ENCODE measurements at places on chromosomes 12 and 14.

GRCh38 chr12:100266585-100266834, 369 bp downstream of the DEPDC4 start:
- DNase-seq: no peak

DNA sequence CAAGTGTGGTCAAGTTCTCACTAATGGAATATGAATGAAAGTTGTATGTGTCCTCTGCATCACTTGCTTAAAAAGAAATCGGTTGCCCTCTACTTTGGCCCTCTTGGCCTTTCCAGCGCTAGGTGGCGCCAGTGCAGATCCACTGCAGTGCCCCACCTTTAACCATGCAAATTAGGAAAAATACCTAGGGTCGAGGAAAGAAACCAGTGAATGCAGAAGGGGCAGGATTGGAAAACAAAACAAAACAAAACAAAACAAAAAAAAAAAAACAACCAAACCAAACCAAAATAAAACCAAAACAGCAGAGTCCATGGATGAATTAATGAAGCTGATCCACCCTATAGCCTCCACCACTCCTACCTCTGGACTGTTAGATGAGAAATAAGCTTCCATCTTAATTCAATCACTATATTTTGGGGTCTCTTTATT, 12.9 kb upstream of the NEMF start:
- DNase-seq: peak; percentile 71

- no peak for DNase-seq
These were observed 125.7 kb downstream of the CRADD start for GRCh38 chr12:93802698-93803423.

- DNase-seq: no peak
These were observed 12.0 kb upstream of the SLC2A14 start for GRCh38 chr12:7884689-7885088.

DNA sequence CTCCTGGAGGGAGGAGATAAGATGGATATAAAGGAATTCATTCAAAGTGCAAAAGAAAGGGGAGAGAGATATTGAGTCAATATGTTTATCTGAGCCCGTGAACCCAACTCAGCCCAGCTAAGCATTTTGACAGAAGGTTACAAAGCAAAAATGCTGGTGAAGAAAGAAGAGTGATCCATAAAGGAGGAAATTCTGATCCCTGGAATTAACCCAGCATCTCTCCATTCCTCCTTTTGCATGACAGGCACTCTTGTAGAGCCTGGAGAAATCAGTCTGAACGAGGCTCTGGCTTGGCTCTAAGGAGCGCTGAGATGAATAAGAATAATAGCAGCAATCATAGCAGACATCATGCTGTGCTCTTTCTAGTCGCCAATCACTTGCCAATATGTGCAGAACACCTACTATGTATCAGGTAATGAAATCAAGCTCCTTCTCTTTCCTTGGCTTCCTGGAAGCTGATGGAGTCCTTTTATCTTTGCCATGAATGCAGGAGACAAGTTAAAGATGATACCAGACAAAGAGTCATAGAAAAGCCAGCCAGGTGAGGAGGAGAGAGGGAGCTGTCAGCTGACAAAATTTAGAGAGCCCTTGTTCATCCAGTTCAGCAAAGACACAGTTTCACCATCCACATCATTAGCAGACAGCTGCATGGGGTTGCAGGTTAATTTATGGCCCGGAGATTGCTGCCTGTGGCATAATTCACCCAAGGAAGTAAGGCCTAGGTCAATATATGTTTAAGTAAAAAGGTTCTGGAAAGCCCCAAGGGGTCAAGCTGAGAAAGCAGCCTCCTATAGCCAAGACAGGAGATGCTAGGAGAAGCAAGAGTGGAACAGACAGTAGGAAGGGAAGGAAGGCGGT, 476.5 kb upstream of the TBX3 start:
- no peak for DNase-seq
